ENCODE measurements at places on chromosomes 4 and X.

GRCh38 chrX:149807747-149808458 is 26.2 kb downstream of the MAGEA9 start:
- no peak for DNase-seq

GRCh38 chr4:118034053-118034785 is at the start of gene NDST3:
Gene NDST3 (plus strand): TSS chr4:118034486. CDS start chr4:118053911, 19,425 bp downstream.
- DNase-seq: peak; percentile 48

GRCh38 chrX:150984169-150984824 is 1.2 kb downstream of the HMGB3 start:
- no peak for DNase-seq

DNA sequence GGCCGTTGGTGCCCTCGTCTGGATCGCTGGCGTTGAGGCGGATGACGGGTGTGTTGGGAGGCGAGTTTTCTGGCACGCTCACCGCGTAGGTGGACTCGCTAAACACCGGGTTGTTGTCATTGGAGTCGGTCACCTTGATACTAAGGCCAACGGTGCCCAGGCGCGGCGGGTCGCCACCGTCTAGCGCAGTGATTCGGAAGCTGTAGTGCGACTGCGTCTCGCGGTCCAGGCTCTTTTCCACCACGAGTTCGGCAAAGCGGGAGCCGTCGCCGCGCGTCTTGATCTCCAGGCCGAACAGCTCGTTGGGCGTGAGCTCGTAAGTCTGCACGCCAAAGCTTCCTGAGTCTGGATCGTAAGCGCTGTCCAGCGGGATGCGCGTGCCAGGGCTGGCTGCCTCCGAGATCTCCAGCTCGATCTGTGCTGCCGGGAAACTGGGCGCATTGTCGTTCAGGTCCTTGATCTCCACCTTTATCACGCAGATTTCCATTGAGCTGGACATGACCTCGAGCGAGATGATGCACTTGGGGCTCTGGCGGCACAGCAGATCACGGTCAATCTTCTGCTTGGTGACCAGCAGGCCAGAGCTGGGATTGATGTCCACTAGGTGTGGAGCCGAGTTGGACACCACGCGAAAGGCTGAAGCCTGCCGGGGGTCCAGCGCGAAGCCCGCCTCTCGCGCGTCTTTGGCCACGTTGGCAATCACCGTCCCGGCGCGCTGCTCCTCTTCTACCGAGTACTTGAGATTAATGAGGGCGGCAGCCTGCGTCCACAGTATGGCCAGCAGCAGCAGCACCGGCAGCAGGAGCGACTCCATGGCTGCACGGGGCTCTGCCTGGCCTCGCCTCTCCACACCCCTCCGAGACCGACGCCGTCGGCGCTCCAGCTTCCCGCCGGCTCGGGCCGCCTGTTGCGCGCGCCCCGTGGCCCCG is 2.0 kb downstream of the PCDH19 start:
- DNase-seq: no peak

- no peak for DNase-seq
These were observed 532 bp downstream of the RPS4X start for GRCh38 chrX:72276478-72276953.

GRCh38 chr4:127558088-127558487 is 74.7 kb upstream of the INTU start:
- no peak for DNase-seq

- DNase-seq: no peak
These were observed 8.4 kb downstream of the TMPRSS11A start for GRCh38 chr4:67954890-67955289.

DNA sequence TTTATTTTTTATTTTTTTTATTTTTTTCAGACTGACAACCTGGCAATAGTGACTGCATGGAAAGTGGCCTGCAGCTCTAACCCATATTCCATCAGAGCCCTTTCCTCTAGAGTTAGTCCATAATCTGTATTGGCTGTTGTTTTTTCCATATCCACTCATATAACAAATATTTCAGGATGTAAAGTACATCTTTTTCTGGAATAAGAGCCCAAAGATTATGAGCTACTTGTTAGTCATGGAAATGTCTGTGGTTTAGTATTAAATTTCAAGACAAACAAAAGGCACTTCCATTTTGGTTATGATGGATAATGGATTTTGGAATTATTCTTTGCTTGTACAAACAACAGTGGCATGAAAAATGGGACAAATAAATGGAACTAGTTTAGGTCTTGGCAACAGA is 296.0 kb upstream of the HS3ST1 start:
- no peak for DNase-seq

DNA sequence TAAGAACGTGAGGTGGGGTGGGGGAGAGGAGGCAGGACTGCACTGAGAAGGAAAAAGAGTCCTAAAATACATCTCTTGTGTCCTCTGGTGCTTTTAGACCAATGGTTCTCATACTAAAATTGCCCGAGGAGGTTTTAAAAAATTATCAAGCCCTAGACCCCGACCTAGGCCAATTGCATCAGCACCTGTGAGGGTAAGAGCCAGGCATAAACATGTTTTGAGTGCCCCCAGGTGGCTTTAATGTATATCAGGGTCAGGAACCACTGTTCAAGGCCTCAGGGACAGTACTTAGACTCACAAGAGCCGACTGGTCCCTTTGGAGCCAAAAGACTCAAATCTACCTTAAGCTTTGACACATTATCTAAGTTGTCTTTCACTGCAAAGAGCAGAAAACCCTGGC is 37.5 kb upstream of the TMEM150C start:
- DNase-seq: no peak

DNA sequence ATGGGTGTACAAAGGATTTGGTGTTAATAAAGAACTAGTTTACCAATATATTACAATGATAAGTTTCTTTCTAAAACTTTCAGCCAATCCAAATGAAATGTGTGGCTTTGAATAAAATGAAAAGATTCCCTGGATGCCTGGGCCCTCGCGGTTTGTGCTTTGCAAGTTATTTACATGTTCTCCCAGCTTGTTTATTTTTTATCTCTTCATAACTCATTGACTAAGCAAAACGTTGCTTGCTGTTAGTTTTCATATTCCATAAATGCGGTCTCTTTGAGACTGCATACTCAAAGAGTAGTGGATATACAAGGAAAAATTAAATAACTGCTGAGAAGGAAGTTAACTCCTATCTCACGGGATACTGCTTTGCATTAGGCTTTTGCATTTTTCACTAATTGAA is 26.0 kb downstream of the FHDC1 start:
- no peak for DNase-seq

DNA sequence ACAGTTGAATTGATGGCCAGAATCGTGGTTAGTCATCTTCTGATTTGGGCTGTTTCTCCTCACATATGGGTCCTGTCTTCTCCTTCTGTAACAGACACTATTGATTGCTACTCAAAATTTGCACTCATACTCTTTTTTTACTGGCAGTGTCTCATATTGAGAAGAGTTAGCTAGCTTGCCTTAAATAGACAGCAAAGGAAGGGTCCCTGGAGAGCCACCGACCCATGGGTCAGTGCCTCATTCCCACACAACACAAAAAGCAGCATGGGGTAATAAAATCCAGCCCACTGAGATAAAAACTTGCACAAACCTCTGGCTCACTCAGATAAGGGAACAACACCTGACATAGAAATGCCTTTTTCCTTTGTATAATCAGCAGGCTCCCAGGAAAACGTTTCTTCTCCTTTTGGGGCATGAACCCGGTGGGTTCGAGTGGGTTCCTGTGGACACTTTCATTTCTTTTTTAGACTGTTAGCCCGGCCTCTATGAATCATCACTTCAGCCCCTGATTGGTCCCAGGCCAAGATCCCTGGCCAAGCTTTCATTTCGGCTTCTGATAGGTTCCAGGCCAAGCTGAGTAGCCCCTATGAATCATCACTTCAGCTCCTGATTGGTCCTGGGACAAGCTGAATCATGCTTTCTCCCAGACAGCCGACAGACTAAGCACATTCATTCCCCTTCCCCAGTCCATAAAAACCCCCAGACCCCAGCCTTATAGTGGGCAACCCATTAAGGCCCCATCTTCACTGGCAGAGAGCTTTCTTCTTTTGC is 408.1 kb downstream of the DCAF12L2 start:
- no peak for DNase-seq

- peak; percentile 32 for DNase-seq
These were observed 515.7 kb downstream of the BCOR start for GRCh38 chrX:39582091-39582490.

DNA sequence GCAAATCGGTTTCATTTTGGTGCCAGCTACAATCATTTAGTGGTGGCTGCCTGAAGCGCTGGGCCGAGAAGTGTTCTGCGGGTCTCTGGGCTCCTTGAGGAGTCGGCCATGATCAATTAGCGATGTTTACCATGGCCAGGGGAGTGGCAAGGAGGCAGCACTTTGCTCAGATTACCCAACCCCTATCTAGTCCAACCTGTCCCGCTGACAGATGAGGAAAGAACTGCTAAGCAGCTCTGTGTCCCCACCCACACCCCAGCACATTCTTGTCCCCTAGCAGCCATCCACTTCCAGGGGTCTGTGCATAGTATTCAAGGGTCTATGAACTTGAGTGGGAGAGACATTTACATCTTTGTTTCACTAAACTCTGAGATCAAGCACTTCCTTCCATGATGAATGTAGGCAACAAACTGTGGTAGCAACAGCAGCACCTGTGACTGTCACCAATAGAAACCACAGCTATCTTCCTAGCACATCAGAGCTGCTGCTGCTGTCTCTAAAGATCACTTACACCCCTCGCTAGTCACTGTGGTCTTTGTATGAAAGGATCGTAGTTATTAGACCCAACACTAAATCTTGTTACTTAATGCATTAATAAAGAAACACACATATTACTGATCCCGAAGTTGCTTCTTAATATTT is 331.6 kb downstream of the BCOR start:
- DNase-seq: no peak

DNA sequence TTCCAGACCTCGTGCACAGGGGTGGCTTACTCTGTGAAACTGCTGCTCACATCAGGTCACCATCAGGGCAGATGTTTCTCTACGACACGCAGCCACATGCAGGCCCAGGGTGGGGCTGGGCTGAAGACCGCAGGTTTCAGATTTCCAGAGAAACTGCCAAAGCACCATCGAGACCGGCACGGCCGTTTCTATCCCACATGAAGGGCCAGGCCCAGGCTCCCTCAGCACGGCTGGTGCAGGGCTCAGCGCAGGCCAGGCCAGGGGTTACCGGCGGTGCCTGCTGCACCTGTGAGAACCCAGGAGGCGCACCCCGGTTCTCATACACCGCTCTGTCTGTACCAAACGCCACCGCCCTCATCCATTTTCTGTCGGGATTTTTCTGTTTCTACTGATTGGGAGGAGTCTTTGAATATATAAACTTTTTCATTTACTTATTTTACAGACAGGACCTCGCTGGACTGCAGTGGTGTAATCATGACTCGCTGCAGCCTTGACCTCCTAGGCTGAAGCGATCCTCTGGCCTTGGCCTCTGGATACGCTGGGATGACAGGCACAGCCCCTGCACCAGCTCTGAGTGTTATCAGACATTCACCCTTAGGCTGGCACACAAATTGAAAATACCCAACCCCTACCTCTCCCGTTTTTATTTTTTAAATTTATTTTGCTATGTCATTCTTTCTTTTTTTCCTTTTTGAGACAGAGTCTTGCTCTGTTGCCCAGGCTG is 17.1 kb downstream of the CTBP1 start:
- DNase-seq: no peak

DNA sequence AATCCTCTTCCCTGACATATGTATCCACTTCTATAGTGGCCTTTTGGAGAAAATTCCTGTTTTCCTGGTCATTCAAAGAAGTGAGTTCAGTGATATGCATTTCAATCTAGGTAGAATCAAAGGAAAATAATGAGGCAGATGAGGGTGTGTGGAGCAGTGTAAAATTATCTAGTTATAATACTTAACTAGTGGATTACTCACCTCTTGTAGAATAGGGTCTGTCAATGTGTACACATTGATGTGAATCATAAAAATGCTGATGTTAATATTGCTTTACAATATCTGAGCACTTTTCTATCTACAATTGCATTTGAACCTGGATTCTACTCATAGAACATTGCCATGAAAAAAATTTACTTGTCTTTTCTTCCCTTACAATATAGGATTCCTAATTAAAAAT is 293.5 kb downstream of the GBA3 start:
- DNase-seq: peak; percentile 71

DNA sequence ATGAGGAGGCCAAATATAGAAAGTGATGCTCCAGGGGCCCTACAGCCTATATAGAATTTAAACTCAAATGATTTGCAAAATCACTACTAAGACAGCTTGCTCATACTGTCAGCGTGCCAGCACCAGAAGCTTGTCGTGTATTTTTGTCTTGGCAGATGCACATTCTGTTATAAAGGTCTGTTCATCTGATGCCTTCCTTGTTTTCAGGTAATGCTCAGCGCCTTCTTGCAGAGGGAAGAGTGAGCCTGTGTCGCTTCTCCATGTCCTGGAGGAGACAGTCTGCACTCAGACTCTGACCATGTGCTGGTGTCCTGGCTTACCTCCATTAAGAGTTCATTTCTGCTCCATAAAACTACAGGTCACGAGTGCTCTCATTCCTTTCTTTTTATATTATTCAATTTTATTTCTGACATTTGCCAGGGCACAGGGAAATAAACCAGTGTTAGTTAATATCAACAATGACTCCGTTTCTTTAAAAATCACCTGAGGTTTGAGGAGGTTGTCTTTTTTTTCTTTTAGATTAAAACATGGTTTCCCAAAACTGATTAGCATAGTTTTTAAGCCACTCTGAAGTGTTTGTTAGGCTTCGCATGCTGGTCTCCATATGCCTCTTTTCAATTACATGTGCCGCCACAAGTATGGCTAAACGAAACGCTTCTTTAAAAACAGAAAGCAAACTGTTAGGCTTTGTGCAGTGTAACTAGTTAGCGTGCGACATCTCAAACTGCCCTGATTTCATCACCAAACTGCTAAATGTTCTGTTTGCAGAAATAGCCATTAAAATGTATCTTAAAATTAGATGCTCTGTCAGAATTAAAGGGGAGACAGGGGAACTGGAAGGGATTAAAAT is 215.2 kb upstream of the GK2 start:
- no peak for DNase-seq

GRCh38 chrX:26925088-26925487 is 538.1 kb downstream of the PPP4R3C start:
- no peak for DNase-seq

- DNase-seq: peak; percentile 11
These were observed 14.1 kb downstream of the RPGR start for GRCh38 chrX:38313190-38313589.

DNA sequence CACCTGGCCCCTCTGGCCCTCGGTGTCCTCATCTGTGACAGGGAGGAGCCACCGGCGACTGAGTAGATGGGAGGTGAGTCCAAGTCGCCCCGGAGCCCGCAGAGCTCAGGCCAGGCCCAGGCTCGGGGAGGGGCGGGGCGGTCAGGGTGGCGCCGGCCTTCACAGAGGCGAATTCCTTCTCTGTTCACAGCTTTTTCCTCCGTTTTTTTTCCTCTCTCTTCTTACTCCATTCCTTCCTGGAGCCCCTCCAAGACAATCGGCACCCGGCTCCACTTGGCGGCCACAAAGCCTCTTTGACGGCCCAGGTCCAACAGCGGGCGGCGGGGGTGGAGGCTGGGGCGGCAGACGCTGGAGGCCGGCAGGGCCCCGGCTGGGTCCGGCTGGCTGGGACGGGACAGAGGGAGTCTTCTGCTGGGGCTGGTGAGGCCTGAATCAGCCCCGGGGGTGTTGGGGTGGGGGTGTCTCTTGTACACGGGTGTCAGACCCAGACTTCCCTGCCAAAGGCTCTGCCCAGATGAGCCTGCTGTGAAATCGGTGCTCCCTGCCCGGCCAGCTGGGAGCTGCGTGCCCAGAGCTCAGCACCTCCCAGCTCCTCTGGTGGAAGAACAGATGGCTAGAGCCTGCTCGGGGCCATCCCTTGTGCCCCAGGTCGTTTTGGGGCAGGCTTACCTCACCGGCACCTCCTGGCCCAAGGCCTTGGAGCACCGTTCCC is 22.6 kb downstream of the FGFRL1 start:
- no peak for DNase-seq

Measured in RCC 7860 (cell line).